ENCODE measurements at places on chromosomes 3 and 15. TPM values are rescaled to one million over a fixed set of nuclear protein-coding genes. Genes with fewer than 3 reads are reported as not detected.

The LAMB2 gene
- total RNA-seq, result not detected

The NANOGP8 gene
- not detected for total RNA-seq

The SEMA5B gene
- total RNA-seq, result not detected

The PLSCR2 gene
- 0.11 TPM for total RNA-seq

The C3orf70 gene
- total RNA-seq, result 0.07 TPM

The SENP8 gene
- 1.3 TPM for total RNA-seq

The PCLAF gene
- total RNA-seq, result 115 TPM

The EPHA3 gene
- not detected for total RNA-seq

The SPINK8 gene
- not detected for total RNA-seq

The GRK7 gene
- not detected for total RNA-seq

The FETUB gene
- not detected for total RNA-seq

The SCAANT1 gene
- total RNA-seq, result not detected

The NR2E3 gene
- total RNA-seq, result not detected

The SPESP1 gene
- 0.64 TPM for total RNA-seq

The MYO5A gene
- total RNA-seq, result 30.8 TPM

The HRG gene
- total RNA-seq, result not detected

The SLC9C1 gene
- not detected for total RNA-seq

The GP5 gene
- 1.0 TPM for total RNA-seq

Measured in T-helper 2 cell treated with Interferon-gamma antibody and Interleukin-4, amounts not matched to agents 100 ng/mL and 5 ng/mL, for 36 hours (primary cell).